EL (cell line): ENCODE measurements at places on chromosomes 3 and 15.
A peak's percentile ranks its signal among the peaks of the same experiment; 100 is the strongest.

DNA sequence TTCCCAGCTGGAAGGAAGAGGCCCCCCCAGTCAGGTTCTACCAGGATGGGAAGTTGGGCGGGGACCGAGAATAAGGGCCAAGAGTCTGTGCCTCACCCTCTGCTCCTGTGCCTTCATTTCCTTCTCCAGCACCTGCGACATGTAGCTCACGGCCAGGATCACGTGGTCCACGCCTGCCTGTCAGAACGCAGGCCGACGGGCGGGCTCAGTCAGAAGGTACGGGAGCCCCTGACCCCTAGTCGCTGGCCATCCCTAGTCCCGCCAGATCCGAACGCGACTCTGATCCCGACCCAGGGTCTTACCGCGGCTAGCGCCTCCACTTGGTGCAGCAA lies 489 bp downstream of the GMPPB start:
- peak; percentile 47 for DNase-seq

DNA sequence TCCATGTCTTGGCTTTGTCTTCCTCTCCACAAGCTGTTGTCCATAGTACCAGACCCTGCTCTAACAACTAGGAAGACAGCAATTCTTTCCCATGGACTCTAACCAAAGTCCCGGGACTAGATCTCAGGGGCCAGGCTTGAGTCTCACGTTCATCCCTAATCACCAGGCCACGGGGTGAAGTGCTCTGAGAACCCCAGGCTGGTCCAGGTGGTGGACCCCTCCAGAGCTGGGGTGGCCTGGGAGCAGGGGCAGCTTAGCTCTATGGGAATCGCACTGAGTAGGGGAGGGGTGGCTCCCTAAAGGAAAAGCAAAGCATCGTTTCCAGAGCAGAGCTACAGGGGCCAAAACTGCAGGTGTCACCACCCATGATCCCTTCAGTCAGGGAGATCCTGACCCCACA lies 150.9 kb downstream of the TPRA1 start:
- no peak for DNase-seq

- DNase-seq: no peak
Observed at GRCh38 chr15:63892794-63893441, 59.2 kb upstream of the HERC1 start.

DNA sequence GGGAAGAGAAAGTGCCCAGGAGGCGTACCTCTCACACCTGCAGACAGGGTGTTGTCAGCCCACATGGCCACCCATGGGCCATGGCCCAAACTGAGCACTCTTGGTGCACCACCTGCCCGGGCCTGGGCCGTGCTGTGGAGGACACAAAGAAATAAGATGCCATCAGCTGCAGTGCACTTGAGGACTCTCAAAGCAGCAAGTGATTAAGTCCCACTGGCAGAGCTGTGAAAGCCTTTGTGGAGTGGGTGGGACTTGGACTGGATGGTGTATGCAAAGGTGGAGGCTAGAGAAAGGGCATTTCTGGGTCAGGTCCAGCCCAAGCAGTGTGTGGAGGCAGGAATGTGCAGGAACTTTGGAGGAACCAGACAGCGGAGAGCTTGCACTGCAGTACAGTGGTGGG lies 122.3 kb downstream of the MEGF11 start:
- no peak for DNase-seq

- DNase-seq: no peak
Observed at GRCh38 chr3:140702281-140702680, 24.4 kb downstream of the TRIM42 start.

DNA sequence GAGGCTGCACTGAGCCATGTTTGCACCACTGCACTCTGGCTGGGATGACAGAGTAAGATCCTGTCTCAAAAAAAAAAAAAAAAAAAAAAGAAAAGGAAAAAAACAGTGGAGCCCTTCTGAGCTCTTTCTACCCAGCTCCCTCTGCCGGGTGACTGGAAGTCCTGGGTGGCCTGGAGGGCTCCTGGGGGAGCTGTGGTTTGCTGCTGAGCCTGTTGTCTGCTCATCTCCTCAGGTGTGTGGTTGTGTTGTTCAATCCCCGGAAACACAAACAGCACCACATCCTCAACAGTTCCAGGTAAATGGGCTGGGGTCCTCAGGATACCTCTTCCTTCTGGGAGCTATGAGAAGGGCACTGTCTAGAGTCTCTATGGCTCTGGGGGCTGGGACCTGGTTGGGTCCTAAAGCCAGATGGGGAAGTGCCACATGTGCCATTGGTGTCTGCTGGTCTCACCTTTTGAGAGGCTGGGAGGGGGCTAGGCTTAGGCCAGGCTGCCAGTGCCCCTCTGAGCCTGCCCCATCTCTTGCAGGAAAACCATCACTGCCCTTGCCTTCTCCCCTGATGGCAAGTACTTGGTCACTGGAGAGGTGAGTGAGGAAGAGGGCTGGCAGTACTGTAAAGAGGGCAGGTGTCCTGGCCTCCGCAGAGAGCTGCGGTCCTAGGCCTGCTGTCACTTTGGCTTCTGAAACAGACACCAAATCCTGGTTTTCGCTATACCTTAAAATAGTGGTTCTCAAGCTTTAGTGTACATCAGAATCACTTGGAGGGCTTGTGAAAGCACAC lies 17.1 kb upstream of the JMJD7 start:
- DNase-seq: no peak

DNA sequence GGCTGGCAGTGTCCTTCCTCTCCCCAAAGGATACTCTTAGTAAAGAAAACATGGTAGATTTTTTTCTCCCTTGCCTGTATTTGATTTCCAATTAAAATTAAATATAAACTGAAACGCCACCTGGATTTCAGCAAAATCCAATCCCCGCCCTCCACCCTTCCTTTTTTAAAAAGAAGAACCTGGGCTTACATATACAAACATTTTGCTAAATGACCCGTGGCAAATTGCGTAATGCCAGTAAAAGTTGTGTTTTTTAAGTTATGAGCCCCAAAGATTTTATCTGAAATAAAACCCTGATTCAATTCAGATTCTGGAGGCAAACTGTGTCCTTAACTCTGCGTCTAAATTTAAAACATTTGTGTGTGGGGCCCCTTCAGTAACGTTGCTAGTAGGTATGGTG lies 403.0 kb downstream of the FOXP1 start:
- DNase-seq: no peak

GRCh38 chr3:183393625-183394024 lies 34.8 kb downstream of the MCF2L2 start:
- no peak for DNase-seq

DNA sequence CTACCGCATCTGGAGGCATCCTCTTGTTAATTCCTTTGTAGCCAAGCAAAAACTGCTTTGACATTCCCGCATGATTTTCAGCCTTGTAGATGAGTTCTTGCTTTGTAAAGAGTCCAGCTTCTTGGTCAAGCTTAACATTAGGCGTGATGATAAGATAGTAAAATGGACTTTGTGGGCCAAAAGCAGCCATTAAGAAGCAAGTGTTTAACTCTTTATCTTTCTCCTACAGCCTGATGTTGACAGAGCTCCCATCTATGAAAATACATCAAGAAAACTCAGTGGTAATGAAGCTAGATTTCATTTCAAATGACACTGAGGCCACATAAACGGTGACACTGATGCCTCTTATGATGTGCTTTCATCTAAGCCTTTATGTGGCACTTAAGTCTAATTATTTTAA lies 33.2 kb downstream of the FNDC3B start:
- no peak for DNase-seq

DNA sequence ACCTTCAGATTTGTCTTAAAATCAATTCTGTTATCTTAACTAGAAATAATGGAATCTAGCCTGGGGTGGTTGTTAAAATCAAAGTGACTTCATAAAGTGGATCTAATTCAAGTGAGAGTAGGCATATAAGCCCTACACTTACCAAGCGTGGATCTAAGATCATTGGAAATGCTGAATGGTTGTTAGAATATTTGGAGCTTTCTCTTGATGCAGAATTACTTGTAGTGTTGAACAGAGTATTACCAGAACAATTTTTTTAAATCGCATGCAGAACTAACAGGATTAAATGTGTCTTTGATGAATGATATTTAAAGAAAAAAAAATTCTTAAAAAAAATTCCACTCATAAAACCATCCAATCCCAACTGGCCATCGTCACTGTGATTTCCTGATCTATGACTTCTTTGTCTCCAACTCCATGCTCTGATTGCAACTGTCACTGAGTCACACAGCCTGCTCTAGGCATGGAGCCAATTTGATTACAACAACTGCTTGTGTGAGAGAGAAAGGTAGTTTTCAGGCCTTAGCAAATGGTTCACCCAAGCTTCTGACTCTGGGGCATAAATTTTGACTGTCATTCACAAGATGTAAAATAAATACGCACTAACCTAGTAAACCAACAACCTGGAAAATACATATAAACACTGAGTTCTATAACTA lies 25.9 kb upstream of the SPRED1 start:
- peak; percentile 81 for DNase-seq

GRCh38 chr3:184602372-184603150 lies 41.0 kb downstream of the EPHB3 start:
- DNase-seq: no peak

DNA sequence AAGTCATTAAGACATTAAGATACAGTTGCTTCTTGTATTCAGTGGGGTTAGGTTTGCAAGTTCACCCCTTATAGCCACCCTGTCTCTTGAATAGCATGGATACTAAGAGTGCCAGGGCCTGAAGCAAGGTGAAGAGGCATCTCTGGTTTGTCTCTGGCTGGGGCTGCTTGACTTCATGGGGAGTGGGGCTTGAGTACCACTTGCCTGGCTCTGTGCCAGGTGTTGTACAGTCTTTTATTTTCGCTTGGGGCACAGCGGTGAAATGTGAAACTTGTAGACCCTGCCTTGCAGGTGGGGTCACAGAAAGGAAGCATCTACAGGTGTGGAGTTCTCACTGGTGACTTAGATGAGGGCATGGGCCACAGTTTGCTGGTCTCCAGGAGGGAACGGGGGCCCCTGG lies 152.1 kb downstream of the PDE8A start:
- no peak for DNase-seq

DNA sequence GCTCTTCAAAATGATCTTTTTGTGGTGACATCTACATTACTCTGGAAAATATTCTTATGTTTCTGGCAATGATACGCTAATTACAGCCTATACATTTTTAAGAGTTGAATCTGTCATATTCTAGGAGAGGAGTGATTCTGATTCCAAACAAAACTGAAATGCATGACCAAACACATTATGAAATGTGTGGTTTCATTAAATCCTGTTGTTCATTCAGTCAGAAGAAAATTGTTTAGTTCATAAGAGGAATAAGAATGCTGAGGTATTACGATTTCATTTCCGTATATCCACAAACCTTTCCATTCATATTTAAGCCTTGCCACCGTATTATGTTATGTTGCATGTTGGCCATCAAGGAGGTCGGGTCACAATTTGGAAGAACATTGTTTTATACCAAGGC lies 345.1 kb downstream of the FEZF2 start:
- DNase-seq: no peak

GRCh38 chr3:168501570-168501969 lies 405.8 kb upstream of the GOLIM4 start:
- no peak for DNase-seq

- no peak for DNase-seq
Observed at GRCh38 chr15:101348643-101349042, 53.6 kb upstream of the SNRPA1 start.

GRCh38 chr3:9301798-9302197 lies 52.4 kb upstream of the SRGAP3 start:
- DNase-seq: no peak

DNA sequence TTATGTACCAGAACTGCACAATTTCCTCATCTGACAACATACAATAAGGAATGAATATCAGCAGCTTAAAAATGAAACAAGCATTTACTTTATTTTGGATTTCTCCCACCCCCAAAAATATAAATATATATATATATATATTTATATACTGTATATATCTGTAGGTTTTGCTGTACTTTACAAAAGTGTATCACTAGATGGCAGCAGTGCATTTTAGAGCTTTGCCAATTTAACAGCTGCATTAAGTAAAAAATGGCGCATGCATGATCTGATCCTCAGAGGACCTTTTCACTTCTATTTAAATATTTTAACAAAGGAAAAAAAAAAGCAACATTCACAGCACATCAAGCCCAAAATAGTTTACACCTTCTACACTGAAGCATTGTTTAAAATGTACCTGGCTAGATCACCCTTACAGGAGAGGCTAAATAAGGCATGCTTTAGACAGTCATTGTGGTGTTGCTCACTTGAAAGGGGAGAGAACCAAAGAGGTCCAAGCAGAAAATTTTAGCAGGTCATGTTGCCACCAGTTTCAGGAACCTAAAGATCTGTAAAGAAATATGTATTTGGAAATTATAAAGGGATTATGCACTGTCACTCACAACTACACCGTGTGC lies 72.6 kb downstream of the NPTN start:
- DNase-seq: peak; percentile 61

DNA sequence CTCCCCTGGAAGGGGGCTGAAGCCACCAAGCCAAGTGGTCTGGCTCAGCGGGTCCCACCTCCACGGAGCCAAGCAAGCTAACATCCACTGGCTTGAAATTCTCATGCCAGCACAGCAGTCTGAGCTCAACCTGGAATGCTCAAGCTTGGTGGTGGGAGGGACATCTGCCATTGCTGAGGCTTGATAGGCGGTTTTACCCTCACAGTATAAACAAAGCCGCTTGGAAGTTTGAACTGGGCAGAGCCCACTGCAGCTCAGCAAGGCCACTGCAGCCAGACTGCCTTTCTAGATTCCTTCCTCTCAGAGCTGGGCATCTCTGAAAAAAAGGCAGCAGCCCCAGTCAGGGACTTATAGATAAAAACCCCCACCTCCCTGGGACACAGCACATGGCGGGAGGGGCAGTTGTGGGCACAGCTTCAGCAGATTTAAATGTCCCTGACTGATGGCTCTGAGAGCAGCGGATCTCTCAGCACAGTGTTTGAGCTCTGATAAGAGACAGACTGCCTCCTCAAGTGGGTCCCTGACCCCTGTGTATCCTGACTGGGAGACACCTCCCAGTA lies 23.2 kb upstream of the IGSF10 start:
- DNase-seq: no peak

GRCh38 chr15:44308415-44308814 lies 19.9 kb downstream of the GOLM2 start:
- DNase-seq: no peak

DNA sequence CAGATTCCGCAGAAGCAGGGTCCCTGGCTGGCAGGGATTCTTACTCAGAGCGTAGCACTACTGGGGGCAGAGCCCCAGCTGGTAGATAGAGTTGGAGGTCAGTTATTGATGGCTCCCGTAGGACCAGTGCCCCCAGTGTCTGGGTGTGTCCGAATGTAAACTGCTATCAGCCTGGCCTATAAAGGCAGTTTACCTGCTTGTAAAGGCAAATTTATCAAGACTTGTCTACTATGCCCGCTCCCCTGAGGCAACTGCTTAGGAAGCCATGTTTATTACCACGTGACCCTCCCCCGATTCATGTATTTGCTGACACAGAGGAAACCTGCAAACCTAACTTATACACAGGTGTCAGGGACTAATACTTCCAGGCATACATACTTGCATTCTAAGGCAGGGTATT lies 607 bp upstream of the PPP1R14D start:
- DNase-seq: no peak

GRCh38 chr3:72818092-72818773 lies 30.0 kb downstream of the SHQ1 start:
- DNase-seq: no peak

GRCh38 chr3:134618478-134619300 lies 32.1 kb downstream of the KY start:
- DNase-seq: no peak
